ENCODE measurements at places on chromosomes 11 and 22. TPM values are rescaled to one million over a fixed set of nuclear protein-coding genes. Genes with fewer than 3 reads are reported as not detected.
A peak's percentile ranks its signal among the peaks of the same experiment; 100 is the strongest.

Gene SLCO2B1
- not detected for total RNA-seq

Gene SLC5A1
- not detected for total RNA-seq

Gene OR8D4
- not detected for total RNA-seq

Gene RIN1
- total RNA-seq: 1.5 TPM

GRCh38 chr22:20847318-20847822, 11.2 kb downstream of the PI4KA start:
- H3K36me3 ChIP-seq: peaks cover 2% of the 10 kb centered on the region
- no peak overlapping the region for H3K4me3 ChIP-seq
- no peaks in the 10 kb centered on the region for H3K27me3 ChIP-seq

- no peak overlapping the region for H3K27ac ChIP-seq
- H3K36me3 ChIP-seq: peaks cover 7% of the 10 kb centered on the region
- H3K4me1 ChIP-seq: no peaks in the 10 kb centered on the region
- DNase-seq: no peak
Measured at GRCh38 chr11:72702096-72702495, 27.9 kb upstream of the PDE2A start.

DNA sequence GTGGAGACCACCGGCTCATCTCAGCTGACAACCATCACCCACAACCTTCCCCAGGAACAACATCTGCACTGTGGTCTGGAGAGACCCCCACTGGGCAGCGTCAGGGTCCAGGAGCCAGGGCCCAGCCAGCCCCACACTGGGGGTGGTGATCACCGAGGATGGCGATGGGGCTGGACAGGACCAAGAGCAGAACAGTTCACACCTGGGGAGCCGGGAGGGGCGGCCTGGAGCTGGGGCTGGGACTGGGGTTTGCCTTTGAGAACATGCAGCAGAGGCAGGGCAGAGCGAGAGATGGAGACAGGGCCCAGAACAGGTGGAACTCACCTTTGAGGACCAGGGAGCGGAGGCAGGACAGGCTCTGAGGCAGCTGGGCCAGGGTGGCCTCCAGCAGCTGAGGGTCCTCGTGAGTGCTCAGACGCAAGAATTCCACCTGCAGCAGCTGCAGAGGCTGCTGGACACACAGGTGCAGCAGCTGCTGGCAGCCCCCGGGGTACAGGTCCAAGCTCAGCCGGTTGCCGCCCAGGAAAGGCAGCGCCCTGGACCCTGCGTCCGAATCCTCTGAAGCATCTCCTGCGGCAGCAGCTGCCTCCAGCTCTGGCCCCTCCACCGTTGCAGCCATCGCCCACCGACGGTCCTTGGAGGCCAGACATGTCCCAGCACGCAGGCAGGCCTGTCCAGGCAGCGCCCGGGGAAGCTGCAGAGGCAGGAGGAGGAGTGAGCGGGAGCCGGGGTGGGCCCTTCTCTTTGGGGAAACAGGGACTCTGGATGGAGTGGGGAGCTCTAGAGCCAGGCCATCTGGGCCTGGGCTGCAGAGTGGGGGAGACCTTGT, 1.0 kb downstream of the PIDD1 start:
- H3K4me3 ChIP-seq: peak overlapping the region; percentile 83
- H3K27ac ChIP-seq: peak overlapping the region; percentile 60
- H3K4me1 ChIP-seq: peaks cover 22% of the 10 kb centered on the region
- H3K27me3 ChIP-seq: no peaks in the 10 kb centered on the region
- H3K36me3 ChIP-seq: peaks cover 7% of the 10 kb centered on the region
- no peak for DNase-seq

- H3K27me3 ChIP-seq: no peaks in the 10 kb centered on the region
- no peak overlapping the region for H3K4me3 ChIP-seq
- no peak for DNase-seq
- H3K27ac ChIP-seq: no peak overlapping the region
Measured at GRCh38 chr22:24181996-24182899, 961 bp downstream of the SUSD2 start.

- DNase-seq: no peak
- H3K4me1 ChIP-seq: no peaks in the 10 kb centered on the region
- no peak overlapping the region for H3K27ac ChIP-seq
- H3K4me3 ChIP-seq: no peak overlapping the region
- no peaks in the 10 kb centered on the region for H3K36me3 ChIP-seq
Measured at GRCh38 chr11:6251990-6252473, 7.6 kb upstream of the CCKBR start.

DNA sequence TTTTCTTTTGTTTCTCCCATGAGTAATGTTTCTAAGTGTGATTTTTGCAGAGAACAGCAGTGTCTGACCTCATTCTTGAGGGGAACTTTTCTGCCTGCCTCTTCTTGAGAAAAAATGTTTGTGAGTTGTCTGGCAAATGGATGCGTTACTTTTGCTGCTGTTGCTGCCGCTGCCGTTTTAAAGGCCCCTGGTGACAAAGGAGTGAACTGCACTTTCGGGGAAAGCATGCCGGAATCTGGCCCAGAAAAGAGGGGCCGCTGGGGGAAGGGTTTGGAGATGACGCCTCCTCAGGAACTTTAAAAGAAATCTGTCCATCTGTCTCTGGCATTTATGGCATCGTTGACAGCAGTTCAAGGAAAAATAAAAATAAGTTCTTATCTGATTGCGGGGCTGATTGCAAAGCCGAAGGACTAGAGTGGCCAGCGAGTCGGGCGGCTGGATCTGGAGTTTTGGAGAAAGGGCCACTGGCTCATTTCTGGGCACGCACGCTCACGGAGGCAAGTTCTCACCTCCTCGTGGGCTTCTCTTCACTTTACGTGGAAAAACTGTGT, 16.5 kb downstream of the ZBTB16 start:
- no peak overlapping the region for H3K4me3 ChIP-seq
- H3K27me3 ChIP-seq: no peaks in the 10 kb centered on the region
- H3K4me1 ChIP-seq: peaks cover 69% of the 10 kb centered on the region
- H3K36me3 ChIP-seq: no peaks in the 10 kb centered on the region
- no peak overlapping the region for H3K27ac ChIP-seq

- no peaks in the 10 kb centered on the region for H3K36me3 ChIP-seq
- H3K27ac ChIP-seq: no peak overlapping the region
- H3K27me3 ChIP-seq: peaks cover 72% of the 10 kb centered on the region
Measured at GRCh38 chr22:20433686-20434241, 3.9 kb downstream of the SCARF2 start.

DNA sequence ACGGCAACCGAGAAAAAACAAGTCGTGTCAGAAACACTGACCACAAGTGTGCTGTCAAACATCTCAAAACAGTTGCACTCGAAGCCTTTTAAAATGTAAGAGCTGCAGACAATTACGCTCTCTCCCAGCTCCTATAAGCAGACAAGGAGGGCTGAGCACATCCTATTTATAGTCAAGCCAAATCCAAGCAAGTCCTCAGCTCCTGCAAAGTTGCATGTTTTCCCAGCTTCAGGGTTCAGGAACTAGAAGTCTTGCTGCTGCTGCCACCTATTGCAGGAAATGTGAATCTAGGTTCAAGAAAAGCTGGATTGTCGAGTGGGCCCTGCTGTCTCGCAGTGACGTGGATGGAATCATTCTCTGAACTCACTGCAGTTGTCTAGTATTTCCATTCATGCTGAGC, 15.5 kb downstream of the EFCAB6 start:
- peaks cover 2% of the 10 kb centered on the region for H3K36me3 ChIP-seq
- peaks cover 6% of the 10 kb centered on the region for H3K27me3 ChIP-seq
- DNase-seq: no peak
- H3K4me1 ChIP-seq: no peaks in the 10 kb centered on the region
- H3K27ac ChIP-seq: no peak overlapping the region

DNA sequence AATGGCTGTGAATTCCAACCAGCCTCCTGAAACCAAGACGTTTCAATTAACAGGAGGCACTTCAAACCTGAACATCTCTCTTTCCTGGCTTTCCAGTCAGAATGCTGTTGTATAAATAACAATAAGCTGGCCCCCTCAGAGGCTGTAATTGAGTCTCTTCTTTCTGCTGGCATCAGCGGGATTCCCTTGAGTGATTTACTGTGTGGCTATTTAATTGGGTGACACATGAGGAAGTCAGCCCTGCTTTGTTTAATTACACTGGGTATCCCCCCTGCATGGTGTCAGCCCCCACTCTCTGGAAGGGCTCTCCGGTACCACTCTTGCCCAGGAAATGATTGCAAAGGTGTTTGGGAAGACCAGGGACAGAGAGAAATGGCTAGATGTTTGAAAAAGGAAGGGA, 101.6 kb downstream of the NTM start:
- no peak for DNase-seq
- no peak overlapping the region for H3K27ac ChIP-seq
- no peaks in the 10 kb centered on the region for H3K36me3 ChIP-seq

All from activated naive CD8-positive, alpha-beta T cell treated with anti-CD3 and anti-CD28 coated beads for 36 hours (primary cell).